Fibroblast of upper back skin (primary cell): ENCODE measurements at places on chromosomes 5 and 9.
A peak's percentile ranks its signal among the peaks of the same experiment; 100 is the strongest.

GRCh38 chr5:157877821-157878220 is 18.9 kb upstream of the CLINT1 start:
- DNase-seq, result peak; percentile 65

- no peak for DNase-seq
These were observed 1217.0 kb upstream of the DMAC1 start for GRCh38 chr9:9016597-9016996.

- peak; percentile 34 for DNase-seq
These were observed 90.8 kb downstream of the MACROH2A1 start for GRCh38 chr5:135308245-135308644.

DNA sequence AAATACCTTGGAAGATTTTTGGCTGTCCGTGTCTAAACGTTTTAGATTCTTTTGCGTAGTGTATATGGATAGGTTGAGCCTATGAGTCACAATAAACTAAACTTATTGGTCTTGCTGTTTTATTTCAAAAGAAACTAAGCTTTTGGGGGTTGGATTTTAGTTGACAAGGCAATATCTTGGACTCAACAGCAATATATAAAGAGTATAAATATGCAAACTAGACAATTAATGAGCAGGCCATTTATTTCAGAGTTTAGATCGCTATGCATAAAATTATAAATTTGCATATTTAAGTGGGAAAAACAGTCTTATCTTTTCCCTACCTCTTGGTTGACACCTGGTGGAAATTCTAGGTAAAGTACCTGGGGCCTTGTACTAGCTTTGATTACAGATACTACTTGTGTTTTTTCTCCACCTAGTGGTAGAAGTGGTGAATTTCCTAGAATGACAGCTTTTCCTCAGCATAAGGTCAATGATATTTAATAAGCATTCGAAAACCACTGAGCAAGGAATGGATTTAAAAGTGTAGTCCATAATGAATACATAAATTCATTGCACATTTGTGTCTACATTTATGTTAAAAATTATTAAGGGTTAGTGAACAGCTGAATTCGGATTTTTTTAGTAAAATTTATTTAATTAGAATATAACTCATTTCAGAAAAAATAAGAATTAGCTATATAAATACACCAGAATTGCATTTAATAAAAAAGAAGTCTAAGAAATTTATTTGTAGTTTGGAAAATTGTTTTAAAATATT is 1.7 kb upstream of the ARRDC3 start:
- DNase-seq, result peak; percentile 90
